ENCODE measurements at places on chromosomes 1 and 21.

DNA sequence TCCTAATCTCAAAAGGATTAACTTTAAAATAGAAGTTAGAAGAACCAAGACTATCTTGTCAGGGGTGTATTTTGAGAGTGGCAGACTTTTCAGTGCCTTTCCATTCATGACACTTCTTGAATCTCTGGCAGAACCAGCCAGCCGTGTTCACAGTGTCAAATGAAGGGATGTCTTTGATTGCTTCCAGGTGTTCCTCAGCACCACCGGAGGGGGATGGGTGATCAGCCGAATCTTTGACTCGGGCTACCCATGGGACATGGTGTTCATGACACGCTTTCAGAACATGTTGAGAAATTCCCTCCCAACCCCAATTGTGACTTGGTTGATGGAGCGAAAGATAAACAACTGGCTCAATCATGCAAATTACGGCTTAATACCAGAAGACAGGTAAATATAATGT, 32.3 kb downstream of the FMO1 start:
- no peak for DNase-seq

GRCh38 chr1:109977225-109977624, 7.3 kb upstream of the AHCYL1 start:
- no peak for DNase-seq

GRCh38 chr1:31593770-31594632, 17.7 kb downstream of the TINAGL1 start:
- DNase-seq, result peak; percentile 93

GRCh38 chr1:93251966-93252365, 71.4 kb downstream of the CCDC18 start:
- DNase-seq, result no peak

DNA sequence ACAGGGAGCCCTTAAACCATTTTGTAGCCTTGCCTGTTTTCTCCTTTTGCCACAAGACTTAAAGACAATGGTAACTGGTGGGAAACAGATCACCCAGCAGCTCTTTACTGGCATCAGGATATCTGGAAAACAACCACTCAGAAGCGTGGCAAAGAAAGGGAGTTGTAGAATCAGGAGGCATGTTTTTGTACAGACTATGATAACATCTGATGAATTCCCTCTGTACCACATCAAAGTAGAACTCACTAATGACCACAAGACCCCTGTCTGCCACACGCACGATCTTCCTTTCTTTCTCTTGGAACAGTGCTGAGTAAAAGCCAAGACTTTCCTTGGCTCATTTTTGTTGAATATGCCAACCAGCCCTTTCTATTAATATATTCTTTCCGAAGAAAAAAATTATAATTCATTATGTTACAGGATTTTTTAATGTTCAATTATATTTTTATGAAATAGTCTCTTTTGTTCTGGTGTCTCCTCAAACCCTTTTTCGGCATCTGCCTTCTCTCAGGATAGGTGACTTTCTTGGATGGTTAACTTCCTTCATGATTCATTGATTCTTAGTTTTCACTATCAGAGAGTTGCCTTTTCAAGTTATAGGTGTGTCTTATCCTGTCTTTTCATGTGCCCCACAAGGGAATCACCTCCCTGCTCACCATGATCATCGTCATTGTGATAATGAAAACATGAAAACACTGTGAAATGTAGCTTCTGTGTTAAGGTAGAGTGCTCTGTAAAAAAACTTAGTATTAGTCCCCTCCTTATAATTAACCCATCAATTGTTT, 7.9 kb upstream of the PHGDH start:
- no peak for DNase-seq

DNA sequence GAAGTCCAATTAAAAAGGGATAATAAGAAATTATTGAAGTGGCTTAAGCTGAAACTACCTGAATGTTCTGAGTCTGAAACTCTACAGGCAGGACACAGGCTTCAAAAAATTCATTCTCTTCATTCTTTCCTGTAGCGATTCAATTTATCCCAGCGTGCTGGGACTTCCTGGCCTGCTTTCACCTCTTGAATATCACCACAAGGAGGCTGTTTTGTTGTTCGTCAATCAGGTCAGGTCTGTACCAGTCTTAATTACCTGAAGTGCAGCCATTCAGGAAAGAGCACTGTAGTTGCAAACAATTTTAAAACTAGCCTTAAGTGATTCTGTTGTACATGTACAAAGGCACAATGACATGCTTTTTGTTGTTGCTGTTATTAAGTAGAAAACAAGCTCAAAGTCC, 38.4 kb downstream of the FYB2 start:
- no peak for DNase-seq

GRCh38 chr1:26740952-26741351, 45.1 kb downstream of the ARID1A start:
- no peak for DNase-seq

GRCh38 chr1:85289207-85289847, 12.9 kb upstream of the BCL10 start:
- no peak for DNase-seq

GRCh38 chr1:56904663-56905397, 50.2 kb downstream of the C8A start:
- no peak for DNase-seq

GRCh38 chr1:220878191-220879075, 810 bp upstream of the HLX start:
- DNase-seq, result peak; percentile 53

GRCh38 chr1:155085504-155086127, 7.0 kb downstream of the EFNA3 start:
- DNase-seq, result peak; percentile 88

DNA sequence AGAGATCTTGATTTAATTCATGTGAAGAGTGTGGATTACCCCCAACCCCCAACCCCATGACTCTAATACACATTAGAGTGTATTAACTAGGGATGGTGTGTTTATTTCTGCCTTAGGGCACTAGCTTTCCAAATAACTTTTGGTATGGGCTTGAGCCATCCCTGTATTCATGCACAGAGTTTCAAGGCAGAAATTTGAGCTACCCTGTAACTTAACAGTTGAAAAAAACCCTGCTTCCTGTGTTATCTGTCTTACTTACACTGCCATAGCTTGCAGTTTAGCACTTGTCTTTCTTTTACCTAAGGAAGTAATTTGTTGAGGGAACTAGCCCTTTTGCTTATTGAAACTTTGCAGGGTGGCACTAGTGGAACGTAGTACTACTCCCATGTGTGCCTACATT, 6.3 kb downstream of the SRSF11 start:
- no peak for DNase-seq

- no peak for DNase-seq
These were observed 47.6 kb downstream of the IER5 start for GRCh38 chr1:181135815-181136737.

- no peak for DNase-seq
These were observed 14.2 kb downstream of the PRRX1 start for GRCh38 chr1:170678027-170678600.

DNA sequence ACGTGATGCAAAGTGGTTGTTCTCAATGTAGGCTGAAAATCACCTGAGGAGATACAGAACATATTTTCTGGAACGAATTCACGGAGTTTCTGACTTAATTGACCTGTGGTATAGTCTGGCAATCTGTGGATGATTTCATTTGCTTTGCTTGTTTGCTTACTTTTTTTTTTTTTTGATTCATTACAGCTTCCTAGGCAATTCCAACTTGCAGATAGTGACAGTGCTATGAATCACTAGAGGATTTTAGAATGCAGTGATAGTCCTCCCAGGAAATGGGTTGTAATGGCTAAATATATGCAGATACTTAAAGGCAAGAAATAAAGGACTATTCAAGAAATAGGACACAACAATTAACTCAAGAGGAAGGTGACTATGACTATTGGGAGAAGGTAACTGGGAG, 1378.1 kb upstream of the PRMT6 start:
- no peak for DNase-seq

- no peak for DNase-seq
These were observed 19.3 kb downstream of the DMRTB1 start for GRCh38 chr1:53478502-53478818.

- DNase-seq, result no peak
These were observed 52.1 kb downstream of the DHRS3 start for GRCh38 chr1:12565966-12566352.

DNA sequence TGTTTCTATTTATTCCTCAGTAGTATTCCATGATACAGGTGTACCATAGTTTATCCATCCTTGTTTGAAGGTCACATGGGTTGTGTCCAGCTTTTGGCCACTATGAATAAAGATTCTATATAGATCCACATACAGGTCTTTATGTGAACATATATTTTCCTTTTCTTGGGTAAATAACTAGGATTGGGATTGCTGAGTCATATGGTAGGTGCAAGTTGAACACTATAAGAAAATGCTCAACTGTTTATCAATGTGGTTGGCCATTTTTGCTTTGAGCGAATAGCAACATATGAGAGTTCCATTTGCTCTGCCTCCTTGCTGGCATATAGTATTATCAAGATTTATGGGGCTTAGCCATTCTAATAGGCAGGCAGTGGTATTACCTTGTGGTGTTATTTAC, 170.2 kb upstream of the KCNJ15 start:
- DNase-seq, result no peak

DNA sequence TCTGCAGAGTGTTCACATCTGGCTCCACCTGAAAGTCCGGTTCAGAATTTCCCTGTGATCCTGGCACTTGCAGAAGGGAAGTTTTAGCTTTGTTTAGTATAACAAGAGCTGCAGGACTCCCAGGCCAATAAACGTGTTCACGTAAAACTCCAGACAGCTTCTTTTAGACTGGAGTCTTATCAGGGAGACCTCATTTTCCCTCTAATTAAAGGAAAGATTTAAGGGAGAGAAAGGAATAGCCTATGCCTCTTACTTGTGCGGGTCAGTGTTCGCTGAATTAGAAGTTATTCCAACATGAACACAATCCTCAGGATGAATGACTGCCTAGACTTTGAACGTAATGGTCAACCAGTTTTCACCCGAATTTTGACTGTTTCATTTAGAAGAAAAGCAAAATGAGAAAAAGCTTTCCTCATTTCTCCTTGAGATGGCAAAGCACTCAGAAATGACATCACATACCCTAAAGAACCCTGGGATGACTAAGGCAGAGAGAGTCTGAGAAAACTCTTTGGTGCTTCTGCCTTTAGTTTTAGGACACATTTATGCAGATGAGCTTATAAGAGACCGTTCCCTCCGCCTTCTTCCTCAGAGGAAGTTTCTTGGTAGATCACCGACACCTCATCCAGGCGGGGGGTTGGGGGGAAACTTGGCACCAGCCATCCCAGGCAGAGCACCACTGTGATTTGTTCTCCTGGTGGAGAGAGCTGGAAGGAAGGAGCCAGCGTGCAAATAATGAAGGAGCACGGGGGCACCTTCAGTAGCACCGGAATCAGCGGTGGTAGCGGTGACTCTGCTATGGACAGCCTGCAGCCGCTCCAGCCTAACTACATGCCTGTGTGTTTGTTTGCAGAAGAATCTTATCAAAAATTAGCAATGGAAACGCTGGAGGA, 202.1 kb upstream of the SGIP1 start:
- DNase-seq, result peak; percentile 60

DNA sequence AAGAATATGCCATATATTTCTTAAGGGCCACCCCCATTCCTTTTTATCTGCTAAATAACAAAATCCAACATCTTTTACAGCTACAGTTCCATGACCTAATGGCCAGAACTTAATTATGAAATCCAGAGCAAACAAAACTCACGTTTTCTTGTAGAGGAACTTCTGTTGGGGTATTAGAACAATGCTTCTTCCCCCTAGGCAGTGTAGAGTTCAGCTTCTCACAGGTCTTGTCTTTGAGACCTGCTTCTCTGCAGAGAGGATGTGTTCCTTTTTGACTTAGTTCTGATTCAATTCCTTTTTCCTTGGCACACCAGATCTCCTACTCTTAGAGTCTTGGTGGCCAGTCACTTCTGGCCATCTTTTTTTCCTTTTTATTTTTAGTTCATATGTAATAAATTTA, 22.2 kb downstream of the VAV3 start:
- DNase-seq, result no peak

- DNase-seq, result peak; percentile 71
These were observed 604.6 kb downstream of the LRRIQ3 start for GRCh38 chr1:73593364-73593763.

- no peak for DNase-seq
These were observed 88.7 kb downstream of the CD247 start for GRCh38 chr1:167429612-167430011.

GRCh38 chr1:244843148-244843978, 7.9 kb downstream of the COX20 start:
- no peak for DNase-seq

DNA sequence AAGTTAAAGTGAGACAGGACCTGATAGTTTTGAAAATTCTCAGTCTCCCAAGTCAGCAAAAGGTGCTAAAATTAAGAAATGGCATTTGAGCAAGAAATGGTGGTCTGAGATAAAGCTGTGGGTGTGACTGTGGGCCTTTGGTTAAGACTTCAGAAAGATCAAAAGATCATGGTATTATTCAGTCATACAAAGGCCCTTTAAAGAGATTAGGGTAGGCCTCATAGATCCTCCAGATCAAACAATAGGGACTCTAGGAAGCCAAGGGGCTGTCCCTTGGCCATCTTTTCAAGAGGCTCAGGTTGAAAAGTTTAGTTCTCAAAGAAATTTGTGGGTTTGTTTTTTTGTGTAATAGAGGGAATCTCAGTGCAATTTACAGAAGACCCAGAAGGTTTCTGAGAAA, 8.4 kb downstream of the HMGB4 start:
- no peak for DNase-seq

- DNase-seq, result no peak
These were observed 18.9 kb downstream of the ALDH9A1 start for GRCh38 chr1:165679282-165680036.

DNA sequence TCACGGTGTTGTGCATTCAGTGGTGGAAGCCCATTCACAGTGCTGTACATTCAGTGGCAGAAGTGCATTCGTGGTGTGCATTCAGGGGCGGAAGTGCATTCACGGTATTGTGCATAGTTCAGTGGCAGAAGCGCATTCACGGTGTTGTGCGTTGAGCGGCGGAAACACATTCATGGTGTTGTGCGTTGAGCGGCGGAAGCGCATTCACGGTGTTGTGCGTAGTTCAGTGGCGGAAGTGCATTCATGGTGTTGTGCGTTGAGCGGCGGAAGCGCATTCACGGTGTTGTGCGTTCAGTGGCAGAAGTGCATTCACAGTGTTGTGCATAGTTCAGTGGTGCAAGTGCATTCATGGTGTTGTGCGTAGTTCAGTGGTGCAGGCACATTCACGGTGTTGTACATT, 60.6 kb downstream of the PCNT start:
- no peak for DNase-seq

GRCh38 chr1:240706150-240706935, 94.4 kb upstream of the GREM2 start:
- no peak for DNase-seq

DNA sequence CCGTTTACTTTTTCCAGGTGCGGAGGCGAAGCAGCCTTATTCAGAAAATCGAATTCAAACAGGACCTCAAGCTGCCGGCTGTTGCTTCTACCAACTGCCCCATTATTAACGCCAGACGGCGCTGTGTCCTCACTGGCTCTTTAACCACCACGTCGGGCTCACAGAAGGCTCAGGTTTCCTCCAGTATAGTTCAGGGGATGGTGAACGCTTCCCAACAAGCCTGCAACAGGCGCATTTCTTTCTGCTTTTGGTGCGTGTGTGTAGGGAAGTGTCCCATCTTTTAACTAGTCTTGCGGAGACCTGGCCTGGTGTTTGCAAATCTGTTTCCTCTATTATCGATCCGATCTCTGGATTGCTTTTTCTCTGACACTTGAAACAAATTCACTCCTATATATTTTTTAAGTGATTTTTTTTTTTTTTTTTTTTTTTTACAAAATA, 791 bp upstream of the STUM start:
- peak; percentile 84 for DNase-seq

GRCh38 chr1:29166291-29166878, 15.3 kb downstream of the SRSF4 start:
- no peak for DNase-seq

Data from colonic mucosa (tissue), 4 donors.